Neuronal stem cell (in vitro differentiated cells): ENCODE measurements at places on chromosomes 16 and 17.

- DNase-seq, result no peak
These were observed 336.4 kb downstream of the GRIN2A start for GRCh38 chr16:9845661-9846361.

DNA sequence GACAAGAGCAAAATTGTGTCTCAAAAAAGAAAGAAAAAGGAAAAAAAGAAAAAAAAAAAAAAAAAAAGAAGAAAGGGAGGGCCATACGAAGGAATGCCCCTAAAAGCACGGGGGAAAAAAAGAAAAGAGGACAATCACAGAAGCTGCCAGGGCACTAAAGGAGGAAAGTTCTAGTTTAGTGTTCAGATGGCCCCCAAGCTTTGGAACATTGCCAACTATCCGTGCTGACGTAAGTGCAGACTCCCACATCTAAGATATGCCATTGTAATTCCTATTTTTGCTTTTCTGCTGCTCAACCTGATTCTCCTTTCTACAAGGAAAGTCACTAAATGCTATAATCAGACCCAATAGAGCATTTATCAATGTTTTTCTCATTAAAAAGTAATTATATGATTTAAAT lies 842.1 kb downstream of the KCNJ2 start:
- no peak for DNase-seq

- DNase-seq, result no peak
These were observed 3.1 kb upstream of the CORO7 start for GRCh38 chr16:4419402-4419959.

DNA sequence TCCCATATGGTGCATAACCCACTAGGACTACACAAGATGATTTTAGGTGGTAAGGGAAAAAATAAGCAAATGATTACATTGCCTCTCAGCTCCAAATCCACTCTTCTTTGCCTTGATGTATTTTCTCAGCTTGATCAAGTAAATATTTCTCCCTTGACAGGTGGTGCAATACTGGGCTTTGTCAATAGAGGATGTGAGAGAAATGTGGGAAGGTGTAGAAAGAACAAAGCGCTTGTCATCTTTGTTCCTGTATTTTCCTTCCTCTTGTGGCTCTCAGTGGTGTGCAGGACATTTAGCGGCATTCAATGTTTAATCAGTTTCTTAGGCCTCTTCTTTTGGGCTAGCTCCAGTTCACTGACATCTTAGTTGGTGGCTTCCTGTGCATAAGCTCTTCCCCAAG lies 1165.8 kb upstream of the GOT2 start:
- no peak for DNase-seq

DNA sequence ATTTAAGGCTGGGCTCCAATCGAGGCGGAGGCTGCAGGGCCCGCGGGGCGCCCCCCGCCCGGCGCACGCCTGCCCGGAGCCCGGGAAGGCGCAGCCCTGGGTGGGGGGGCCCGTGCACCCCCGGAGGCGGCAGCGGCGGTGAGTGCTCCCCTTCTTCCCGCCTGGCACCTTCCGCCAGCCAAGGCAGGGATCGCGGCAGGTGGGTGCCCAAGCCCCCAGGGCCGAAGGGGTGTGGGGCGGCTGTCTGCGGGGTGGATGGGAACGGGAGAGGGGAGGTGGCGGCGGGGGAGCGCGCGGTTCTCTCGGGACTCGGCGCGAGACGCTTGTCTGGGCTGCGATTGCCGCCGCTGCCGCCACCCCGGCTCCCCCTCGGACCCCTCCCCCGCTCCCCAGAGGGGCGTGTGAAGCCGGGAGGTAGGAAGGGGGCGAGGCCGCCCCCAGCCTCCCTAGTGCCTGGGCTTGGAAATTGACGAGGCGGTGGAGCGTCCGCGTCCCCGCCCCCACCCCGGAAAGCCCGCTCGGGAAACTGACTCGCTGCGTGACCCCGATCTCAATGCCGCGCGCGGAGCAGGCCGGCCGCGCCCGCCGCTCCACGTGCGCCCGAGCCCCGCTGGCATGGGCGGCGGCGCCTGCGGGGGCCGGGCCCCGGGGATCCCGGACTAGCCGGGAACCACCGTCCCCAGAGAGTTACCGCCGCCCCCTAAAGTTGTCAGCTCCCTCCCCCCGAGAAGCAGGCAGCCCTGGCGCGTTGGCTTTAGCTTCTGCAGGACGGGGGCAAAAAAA lies 231.5 kb downstream of the MRTFB start:
- no peak for DNase-seq

GRCh38 chr17:80859002-80859941 lies 132.4 kb upstream of the CHMP6 start:
- no peak for DNase-seq

DNA sequence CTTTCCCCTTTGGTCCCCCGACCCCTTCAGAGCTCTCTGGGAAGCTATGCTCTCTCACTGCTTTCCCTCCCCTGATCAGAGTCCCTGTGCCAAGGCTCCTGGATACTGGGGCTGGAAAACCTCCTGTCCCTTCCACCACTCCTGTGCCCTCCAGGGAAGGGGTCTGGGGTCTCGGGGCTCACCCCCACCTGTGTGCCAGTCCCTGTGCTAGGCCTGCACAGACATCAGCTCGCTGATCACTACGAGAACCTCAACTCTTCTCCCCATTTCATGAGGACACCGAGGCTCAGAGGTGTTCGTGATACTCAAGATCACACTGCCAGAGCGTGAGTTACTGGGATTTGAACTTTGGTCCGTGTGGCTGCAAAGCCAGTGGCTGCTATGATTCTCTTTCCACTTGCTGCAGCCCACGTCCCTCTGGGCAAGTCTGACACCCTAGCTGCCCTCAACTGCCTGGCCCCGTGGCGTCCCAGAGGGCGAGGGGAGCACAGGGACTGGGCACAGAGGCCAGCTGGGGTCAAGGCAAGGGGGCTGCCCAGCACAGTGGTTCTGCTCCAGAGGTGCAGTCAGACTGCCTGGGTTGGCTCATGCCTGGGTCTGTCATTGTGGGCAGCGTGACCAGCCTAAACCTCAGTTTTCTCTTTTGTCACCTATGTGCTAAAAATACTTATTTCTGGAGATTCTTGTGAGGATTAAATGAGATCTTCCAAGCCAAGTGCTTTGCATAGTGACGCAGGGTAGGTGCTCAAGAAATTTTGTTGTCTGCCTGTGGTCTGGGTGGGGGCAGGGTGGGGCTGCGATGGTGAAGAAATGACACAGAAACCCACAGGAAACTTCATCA lies 43.8 kb upstream of the TOB1 start:
- no peak for DNase-seq
